ENCODE measurements at places on chromosomes 7 and 10. TPM values are rescaled to one million over a fixed set of nuclear protein-coding genes. Genes with fewer than 3 reads are reported as not detected.

DNA sequence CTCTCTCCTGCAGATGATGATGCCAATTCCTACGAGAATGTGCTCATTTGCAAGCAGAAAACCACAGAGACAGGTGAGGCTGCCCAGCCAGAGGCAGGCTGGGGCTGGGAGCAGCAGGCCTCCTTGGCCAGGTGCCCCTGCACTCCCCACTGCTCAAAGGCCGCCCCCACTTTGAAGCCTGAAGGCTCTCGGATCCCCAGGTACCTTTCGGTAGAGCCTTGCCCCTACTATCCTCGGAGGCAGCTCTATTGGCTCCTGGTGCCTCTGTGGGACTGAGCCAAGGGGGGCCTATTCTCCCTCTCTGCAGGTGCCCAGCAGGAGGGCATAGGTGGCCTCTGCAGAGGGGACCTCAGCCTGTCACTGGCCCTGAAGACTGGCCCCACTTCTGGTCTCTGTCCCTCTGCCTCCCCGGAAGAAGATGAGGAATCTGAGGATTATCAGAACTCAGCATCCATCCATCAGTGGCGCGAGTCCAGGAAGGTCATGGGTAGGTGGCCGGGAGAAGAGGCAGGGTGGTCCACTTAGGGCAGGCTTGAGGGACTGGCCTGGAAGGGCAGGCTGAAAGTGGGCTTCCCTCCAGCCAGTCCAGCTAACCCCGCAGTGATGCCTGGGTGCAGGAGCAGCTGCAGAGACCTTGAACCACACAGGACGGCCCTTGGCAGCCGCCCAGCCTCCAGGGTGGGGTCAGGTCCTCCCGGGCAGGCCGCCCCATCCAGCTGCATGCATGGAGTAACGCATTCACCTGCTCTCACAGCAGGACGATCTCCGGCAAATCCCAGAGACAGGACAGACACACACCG, 14.1 kb downstream of the LAT2 start:
- DNase-seq, result no peak

DNA sequence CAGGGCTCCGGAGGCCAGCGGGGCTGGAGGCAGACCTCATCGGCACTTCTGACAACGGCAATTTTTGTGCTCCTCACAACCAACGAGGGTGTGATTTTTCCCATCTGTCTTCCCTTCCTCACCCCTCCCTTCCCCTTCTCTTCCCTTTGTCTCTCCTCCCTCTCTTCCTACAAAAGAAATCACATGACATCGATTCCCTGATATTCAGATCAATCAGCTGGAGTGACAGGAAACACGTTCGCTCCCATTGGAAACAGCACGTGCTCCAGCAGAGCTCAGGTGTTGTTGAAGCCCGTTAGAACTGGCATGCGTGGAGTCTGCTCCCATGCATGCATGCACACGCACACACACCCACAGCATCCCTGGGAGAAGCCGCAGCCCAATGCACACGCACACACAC, 222.4 kb downstream of the PTPRN2 start:
- DNase-seq, result no peak

Gene ZNF25
- polyA plus RNA-seq, result 13.7 TPM

DNA sequence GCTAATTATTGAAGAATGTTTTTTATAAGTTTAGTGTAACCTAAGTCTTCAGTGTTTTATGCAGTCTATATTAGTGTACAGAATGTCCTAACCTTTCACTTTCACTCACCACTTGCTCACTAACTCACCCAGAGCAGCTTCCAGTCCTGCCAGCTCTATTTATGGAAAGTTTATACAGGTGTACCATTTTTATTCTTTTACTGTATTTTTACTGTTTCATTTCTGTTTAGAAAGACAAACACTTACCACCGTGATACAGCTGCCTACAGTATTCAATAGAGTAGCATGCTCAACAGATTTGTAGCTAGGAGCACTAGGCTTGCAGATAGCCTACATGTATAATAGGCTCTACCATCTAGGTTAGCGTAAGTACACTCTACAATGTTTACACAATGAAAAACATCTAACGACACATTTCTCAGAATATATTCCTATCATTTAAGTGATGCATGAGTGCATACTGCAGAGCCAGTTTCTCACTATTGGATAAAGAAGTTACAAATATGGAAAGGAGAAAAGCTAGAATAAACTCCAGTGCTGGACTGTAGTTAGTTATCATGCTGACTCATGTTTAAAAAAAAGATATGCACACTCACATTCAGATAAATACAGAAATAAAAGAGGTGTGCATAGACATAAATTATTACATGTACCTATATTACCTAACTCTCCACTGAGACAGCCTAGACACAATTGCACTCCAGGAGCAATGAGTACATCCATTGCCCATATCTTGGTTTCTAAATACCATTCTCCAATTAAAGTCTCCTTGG, 30.4 kb downstream of the STEAP1B start:
- DNase-seq, result no peak

Gene HOXA10
- polyA plus RNA-seq, result 160 TPM

- DNase-seq, result no peak
These were observed 72.9 kb downstream of the ARHGAP21 start for GRCh38 chr10:24650669-24651391.

- DNase-seq, result no peak
These were observed 72.9 kb upstream of the ARMC3 start for GRCh38 chr10:22854935-22855421.

DNA sequence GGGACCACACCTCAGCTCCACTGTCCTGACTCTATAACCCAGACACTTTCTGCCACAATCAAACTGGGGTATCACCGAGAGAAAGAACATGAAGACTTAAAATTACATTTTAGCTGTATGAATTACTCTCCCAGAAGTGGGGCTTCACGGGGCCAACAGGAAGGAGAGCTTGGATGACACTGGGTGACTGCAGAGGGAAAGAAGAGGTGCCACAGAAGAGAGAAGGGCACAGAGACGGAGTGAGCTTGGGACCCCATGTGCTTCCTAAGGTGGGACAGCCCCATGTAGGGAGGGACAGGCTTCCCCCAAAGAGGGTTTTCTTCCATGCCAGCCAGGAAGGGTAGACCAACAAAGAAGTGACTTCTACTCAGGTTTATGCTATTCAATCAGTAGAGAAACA, 162.0 kb upstream of the RHEB start:
- no peak for DNase-seq

DNA sequence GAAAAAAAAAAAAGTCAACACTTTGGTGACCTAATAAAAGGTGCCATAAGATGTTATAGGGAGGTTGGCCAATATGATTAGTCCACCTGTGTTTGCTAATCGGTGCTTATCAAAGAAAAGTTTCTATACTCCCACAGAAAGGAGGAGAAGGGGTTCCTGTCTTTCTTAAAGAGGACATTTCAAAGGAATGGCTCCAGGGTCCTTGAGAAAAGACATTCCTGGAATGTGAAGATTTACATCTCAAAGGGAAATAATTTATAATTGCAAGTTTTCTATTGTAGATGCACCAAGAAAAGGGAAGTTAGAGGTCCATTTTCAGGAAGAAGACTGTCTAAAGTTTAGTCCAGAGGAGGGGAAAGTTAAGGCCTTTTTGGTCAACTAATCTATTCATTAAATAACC, 715.3 kb downstream of the NXPH1 start:
- DNase-seq, result no peak
